ENCODE measurements at places on chromosomes 4 and X.

- H3K27me3 ChIP-seq: peaks cover 13% of the 10 kb centered on the region
- no peak overlapping the region for H3K4me3 ChIP-seq
- no peaks in the 10 kb centered on the region for H3K4me1 ChIP-seq
- no peak for DNase-seq
These were observed 260.9 kb upstream of the RPS6KA3 start for GRCh38 chrX:20527558-20528011.

DNA sequence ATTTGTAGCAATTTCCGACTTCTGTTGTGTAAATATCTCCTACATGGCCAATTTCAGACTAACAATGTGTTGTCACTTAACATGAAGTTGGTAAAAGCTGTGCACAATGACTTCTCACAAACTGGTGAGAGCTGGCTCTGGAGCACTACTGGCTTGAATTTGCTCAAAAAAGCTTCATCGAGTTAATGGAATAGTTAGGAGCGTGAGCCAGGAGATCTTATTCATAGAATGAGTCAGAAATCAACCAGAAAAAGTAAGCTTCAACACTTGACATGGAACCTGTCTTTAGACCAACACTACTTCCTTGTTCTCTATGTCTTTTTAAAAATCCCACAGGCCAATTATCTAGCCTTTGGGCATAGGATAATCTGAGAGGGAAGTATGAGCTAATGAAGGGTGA lies 7.9 kb upstream of the CHRDL1 start:
- no peak overlapping the region for H3K4me3 ChIP-seq
- no peaks in the 10 kb centered on the region for H3K4me1 ChIP-seq
- H3K36me3 ChIP-seq: no peaks in the 10 kb centered on the region
- DNase-seq: no peak
- H3K27me3 ChIP-seq: peaks cover 31% of the 10 kb centered on the region
- H3K27ac ChIP-seq: no peak overlapping the region

- no peak for DNase-seq
- no peaks in the 10 kb centered on the region for H3K36me3 ChIP-seq
- no peaks in the 10 kb centered on the region for H3K27me3 ChIP-seq
- no peak overlapping the region for H3K4me3 ChIP-seq
These were observed 29.2 kb downstream of the PRRG1 start for GRCh38 chrX:37378404-37378803.

- H3K4me1 ChIP-seq: peaks cover 17% of the 10 kb centered on the region
- peak; percentile 43 for DNase-seq
- H3K27ac ChIP-seq: peak overlapping the region; percentile 93
- peak overlapping the region; percentile 65 for H3K4me3 ChIP-seq
These were observed 886 bp downstream of the DCLK2 start for GRCh38 chr4:150079081-150079581.

DNA sequence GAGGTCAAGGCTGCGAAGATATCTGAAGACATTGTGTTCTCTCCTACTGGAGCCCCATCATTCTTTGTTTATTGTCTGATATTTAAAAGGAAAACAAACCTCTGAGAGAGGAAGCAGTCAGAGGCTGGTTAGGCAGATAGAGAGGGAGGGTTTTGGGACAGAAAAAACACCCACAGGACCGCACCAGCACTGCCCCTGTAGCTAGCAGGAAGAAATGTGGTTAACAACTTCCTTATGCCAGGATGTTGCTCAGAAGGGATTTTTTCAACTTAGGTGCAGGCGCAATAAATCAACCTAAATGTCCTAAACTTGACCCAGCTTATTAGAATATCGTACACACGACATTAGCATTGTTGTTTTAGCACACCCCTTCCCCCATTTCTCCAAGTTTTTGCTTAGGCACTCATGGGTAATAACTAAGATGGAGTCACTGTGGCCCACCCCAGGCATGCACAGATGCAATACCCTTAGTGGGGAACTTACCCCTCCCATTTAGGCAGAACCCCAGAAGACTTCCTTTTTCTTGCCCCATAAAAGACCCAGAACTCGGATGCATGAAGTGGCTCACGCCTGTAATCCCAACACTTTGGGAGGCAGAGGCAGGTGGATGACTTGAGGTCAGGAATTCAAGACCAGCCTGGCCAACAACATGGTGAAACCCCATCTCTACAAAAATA lies 2.8 kb upstream of the ZNF718 start:
- DNase-seq: no peak
- H3K4me3 ChIP-seq: no peak overlapping the region
- no peak overlapping the region for H3K27ac ChIP-seq
- peaks cover 8% of the 10 kb centered on the region for H3K4me1 ChIP-seq

Data from adrenal gland (tissue), 19 donors.